T-cell (primary cell): ENCODE measurements at places on chromosomes 3 and 15.

- no peaks in the 10 kb centered on the region for H3K27me3 ChIP-seq
- H3K36me3 ChIP-seq = no peaks in the 10 kb centered on the region
- no peak for DNase-seq
Measured at GRCh38 chr3:186520957-186521842, 23.0 kb downstream of the CRYGS start.

DNA sequence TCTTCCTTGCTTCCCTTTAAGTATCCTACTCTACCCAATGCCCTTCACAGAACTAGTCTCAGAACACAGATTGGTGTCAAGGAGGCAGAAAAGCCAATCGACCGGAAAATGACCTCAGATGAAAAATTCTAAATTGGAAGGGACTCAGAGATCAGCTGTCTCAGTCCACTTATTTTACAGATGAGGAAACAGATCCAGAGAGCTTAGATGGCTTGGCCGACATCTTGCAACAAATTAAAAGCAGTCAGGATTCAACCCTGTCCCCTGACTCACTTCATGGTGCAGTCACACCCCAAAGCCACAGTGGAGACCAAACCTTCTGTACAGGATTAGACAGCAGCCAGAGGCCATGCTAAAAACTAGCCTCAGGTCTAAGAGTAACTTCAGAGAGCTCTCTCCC, 169.3 kb upstream of the BHLHE40 start:
- no peaks in the 10 kb centered on the region for H3K4me1 ChIP-seq
- H3K27ac ChIP-seq = no peak overlapping the region
- peaks cover 6% of the 10 kb centered on the region for H3K36me3 ChIP-seq

DNA sequence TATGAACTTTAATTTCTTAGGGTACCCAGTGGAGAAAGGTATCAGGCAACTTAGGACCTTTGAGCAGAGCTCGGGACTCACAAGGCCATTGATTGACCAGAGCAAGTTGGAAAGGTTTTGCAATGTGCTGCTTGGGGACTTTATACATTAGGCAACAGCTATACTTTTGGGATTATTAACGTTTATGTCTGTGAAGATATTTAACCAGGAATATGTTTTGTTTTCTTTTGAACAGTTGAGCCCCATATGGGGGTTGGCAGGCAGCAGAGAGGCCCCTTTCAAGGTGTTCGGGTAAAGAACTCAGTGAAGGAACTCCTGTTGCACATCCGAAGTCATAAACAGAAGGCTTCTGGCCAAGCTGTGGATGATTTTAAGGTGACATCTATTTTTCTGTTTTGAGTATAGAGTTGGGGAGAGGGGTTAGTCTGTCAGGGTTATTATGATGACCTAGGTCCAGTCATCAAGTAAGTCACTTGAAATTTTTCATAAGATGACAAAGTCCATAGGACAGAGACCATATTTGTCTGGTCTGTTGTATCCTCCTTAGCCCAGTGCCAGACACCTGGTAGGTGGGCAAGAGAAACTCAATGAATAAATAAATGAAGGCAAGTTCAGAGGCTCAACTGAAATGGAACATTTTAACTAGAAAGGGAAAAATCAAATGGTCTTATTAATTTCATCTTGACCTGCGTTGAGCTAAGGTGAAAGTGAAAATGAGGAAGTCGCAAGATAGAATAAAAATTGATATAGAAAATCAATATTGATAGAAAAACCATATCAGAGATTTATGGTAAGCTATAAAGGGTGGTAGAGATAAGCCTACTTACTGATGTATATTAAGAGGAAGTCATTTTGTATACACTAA, 2.8 kb downstream of the NFKBIZ start:
- H3K27me3 ChIP-seq = no peaks in the 10 kb centered on the region
- H3K4me1 ChIP-seq = peaks cover 12% of the 10 kb centered on the region
- DNase-seq = no peak
- H3K36me3 ChIP-seq = peaks cover 8% of the 10 kb centered on the region

DNA sequence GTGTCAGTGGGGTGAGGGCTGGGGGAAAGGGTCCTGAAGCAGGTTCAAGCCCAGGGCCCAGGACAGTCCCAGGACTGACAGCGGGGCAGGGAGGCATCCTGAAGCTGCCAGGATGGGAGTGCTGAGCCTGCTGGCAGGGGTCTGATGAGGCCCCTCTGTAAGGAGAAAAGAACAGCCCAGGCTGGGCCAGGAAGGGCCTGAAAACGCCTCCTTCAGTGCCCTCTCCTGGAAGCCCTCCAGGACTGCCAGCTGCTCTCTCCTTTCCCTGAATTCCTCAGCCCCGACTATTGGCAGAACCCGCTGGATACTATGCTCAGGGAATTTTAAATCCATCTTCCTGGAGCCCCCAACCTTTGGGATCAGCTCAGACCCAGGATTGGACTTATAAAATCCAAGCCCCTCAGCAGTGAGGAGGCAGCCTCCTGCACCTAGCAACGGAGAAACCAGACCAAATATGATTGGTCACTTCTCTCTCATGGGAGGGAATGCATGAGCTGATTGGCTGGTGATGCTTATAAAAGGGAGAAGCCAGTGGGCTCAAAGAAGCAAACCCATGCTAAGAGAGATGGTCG, 203.5 kb upstream of the LINGO1 start:
- H3K4me1 ChIP-seq = no peaks in the 10 kb centered on the region
- H3K27ac ChIP-seq = no peak overlapping the region
- no peak for DNase-seq
- peaks cover 45% of the 10 kb centered on the region for H3K27me3 ChIP-seq

- no peak overlapping the region for H3K4me3 ChIP-seq
- H3K27me3 ChIP-seq = peaks cover 5% of the 10 kb centered on the region
- no peaks in the 10 kb centered on the region for H3K4me1 ChIP-seq
- no peak for DNase-seq
- no peaks in the 10 kb centered on the region for H3K36me3 ChIP-seq
Measured at GRCh38 chr3:40143283-40144090, 166.0 kb upstream of the EIF1B start.

DNA sequence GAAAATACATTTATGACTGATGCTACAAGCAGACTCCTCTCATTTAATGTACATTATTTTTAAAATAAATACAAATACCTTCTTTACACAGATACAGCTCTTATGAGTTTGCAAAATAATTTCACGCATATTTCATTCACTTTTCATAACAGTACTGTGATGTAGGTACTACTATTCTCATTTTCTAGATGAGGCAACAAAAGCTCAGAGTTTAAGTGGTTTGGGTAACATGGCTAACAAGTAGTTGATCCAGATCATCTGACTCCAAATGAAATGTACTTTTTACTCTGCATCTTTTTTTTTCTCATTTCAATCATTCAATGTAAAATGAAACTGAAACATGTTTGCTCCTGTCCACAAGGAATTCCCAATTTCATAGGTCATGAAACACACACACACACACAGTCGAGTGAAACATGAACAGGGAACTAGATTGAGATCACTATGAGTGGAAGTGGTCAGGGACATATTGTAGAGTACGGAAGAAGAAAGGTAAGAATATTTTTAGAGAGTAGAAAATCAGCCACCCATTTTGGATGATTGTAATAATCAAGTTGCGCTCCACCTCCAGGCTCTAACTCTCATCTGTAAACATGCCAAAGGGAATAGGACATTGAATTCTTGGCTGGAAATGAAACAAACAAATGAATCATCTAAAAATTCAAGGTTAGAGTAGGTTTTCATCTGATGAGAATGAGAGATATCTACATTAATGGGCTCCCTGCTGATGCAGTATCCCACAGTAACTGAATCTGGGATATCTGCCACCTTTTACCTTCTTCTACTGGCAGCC, 92.4 kb downstream of the CLDN1 start:
- DNase-seq = no peak
- H3K4me3 ChIP-seq = no peak overlapping the region
- H3K27me3 ChIP-seq = no peaks in the 10 kb centered on the region
